ENCODE measurements at places on chromosomes 7 and 10.

- DNase-seq, result no peak
Measured at GRCh38 chr10:130015075-130015695, 51.1 kb upstream of the EBF3 start.

GRCh38 chr7:82202107-82202506 lies 241.5 kb downstream of the CACNA2D1 start:
- DNase-seq, result no peak

GRCh38 chr7:114104035-114104434 lies 185.2 kb upstream of the PPP1R3A start:
- no peak for DNase-seq

GRCh38 chr10:7707858-7708622 lies 4.9 kb downstream of the ITIH2 start:
- DNase-seq, result no peak

- peak; percentile 12 for DNase-seq
Measured at GRCh38 chr10:36538953-36539586, 586.3 kb upstream of the ANKRD30A start.

GRCh38 chr7:13911909-13912308 lies 77.6 kb downstream of the ETV1 start:
- DNase-seq, result no peak

DNA sequence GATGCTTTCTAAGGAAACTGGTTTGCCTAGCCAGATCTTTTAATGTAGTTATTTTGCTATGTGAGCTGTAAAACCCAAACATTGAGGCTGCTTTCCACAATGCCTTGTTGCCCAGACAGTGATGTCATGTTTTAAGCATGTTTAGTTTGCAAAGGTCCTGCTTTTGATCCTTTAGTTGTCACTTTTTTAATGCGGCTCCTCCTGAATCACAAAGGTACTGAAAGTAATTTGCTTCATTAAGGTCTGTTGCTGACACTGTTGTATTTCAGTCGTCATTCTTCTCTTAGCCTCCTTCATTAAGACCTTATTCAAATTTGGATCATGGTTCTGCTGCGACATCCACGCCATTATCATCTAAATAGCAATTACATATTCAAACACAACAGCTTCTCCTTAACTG lies 10.6 kb downstream of the RPA3 start:
- DNase-seq, result no peak

DNA sequence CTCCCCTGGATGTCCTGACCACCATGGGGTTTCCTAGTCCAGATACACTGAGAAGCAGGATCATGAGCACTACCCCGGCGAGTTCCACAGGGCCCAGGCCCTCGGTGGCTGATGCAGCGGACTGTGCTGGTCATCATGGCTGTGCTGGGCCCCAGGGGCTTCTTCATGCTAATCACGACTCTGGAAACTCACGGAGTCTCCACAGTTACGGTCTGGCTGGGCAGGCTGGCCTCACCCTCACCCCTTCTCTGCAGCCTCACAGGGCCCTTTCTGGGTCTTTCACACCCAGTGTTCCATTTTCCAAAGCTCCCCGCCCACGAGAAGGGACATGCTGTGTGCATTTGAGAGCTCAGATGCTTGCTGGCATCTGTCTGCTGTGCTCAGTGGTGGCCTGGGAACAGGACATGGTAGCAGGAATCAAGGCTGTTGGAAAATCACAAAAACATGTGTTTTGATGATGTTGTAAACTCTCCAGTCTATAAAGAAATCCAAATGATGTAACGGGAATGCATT lies 119.0 kb downstream of the PTPN20 start:
- peak; percentile 3 for DNase-seq

DNA sequence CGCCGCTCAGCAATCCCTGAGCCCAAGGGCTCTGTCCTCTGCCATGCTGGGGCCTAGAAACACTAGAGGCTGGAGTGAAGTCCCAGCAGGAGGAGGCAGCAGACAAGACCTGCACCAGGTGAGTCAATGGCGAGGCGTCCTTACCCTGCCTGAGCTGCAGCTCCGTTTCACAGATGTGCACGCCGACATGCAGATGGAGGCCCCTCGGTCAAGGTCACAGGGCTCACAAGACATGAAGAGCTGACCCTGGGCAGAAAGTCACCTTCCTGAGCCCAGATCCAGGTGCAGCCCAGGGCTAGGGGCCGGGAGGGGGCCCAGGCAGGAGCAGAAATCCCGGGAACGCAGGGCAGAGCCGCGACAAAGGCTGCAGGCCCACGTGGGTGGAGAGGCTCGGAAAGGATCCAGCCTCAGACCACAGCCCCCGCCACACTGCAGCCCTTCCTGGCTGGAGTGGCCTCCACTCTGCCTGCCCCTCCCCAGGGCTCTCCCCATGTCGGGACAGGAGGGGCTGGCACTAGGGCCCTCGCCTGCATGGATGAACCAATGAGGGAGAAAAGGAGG lies 23.8 kb downstream of the PDGFA start:
- no peak for DNase-seq

DNA sequence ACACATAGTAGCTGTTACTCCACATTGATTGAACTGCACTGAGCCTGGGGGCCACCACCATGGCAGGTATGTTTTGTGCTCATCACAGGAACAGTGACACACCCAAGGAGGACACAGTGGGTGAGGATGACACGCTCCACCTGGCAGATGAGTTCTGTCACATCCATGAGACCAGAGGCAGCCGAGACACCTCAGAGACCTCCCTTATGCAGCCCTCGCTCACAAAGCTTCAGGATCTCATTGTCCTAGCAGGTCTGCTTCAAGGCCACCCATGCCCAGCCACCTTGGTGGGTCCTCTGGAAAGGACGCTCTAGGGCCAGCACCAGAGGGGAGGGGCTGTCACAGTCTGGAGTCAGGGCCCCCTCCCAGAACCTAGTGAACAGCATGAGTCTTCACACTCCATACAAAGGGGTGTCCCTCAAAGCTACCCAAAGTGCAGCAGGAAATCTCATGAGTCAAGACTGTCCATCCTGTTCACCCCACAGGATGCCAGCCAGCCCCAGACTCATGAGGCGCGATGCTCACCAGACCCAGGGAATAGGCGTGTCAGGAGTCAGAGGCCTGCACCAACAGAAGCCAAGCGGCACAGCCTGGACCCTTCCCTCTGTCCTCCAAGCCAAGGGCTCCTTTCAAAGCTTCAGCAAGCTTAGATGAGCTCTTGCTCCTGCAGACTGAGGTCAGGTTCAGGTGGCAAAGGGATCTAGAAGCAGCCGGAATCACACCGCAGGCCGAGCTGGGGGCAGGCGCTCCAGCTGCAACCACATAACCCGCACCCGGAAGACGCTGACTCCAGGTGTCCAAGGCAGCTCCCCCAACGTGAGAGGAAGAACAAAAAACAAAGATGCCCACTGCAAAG lies 9.6 kb downstream of the FAM53B start:
- DNase-seq, result no peak

GRCh38 chr7:22543169-22543568 lies 43.2 kb upstream of the STEAP1B start:
- DNase-seq, result no peak

DNA sequence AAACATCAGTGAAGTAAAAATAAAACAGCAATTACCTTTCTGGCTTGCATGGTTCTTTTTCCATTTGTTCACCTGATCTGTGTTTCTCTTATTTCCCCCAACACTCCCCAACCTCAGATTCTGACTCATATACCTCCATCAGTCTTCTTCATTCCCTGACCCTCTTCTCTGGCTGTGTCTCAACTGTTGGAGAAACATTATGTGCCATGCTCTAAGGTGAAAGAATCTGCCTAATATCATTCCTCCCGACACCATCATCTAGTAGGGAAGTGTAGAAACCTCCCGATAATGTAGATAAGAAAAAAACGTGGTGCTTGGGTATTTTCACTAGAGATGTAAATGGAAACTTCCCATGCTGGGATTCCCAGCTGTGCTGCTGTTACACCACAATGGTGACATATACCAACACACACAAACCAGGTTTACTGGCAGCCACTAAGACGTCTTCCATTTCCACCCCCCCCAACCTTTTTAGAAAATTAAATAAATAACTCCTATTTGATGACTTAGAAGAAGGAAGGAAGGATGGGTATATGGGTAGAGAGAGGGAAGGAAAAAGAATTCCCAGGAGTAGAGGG lies 63.4 kb downstream of the OSBPL3 start:
- no peak for DNase-seq

DNA sequence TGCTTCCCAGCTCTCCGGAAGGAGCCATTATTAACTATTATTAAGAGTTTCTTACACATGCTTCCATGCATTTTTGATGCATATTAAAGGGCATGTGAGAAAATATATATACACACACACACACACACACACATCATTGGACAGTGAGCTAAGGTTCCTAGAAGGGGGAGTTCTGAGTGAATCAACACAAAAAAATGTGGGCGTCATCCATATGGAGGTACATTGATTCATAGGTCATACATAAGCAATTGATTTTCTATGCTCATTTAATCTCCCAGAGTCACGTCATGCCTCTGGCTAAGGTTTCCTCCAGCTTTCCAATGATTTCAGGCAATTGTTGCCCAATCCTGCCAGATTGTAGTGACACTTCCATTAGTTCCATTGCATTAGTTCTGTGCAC lies 269.4 kb downstream of the DNAJB9 start:
- DNase-seq, result no peak

- DNase-seq, result no peak
Measured at GRCh38 chr7:19020062-19020461, 97.4 kb downstream of the TWIST1 start.

DNA sequence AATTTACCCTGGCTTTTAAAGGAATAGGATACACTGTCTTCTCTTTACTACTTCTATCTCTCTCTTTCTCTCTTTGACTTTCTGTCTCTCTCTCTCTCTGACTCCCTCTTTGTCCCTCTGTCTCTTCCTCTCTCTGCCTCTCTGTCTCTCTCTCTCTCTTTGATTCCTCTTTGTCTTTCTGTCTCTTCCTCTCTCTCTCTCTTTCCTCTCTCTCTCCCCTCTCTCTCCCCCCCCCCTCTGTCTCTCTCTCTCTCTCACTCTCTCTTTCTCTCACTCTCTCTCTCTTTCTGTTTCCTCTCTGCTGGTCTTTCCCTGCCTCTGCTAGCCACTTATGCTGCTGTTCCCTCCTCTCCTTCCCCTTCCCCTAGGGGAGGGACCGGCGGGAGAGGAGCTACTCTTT lies 149.0 kb downstream of the LYZL1 start:
- no peak for DNase-seq

- no peak for DNase-seq
Measured at GRCh38 chr10:15331461-15331860, 39.6 kb downstream of the FAM171A1 start.

DNA sequence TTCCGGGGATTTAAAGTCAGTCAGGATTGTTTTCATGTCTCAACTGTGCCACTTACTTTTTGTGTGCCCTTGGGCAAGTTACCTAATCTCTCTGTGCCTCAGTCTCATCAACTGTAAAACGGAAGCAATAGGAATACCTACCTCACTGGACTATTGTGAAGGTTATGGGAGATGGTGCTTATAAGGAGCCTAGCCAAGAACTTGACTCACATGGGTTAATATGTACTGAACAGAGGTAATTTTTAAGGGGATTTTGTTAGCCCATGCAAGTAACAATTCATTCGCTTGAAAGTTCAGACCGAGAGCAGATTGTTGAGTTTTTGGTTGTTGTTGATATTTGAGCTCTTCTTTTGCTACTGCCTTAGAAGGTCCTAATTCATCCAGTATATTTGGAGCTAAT lies 202.9 kb downstream of the ZNF365 start:
- DNase-seq, result no peak

DNA sequence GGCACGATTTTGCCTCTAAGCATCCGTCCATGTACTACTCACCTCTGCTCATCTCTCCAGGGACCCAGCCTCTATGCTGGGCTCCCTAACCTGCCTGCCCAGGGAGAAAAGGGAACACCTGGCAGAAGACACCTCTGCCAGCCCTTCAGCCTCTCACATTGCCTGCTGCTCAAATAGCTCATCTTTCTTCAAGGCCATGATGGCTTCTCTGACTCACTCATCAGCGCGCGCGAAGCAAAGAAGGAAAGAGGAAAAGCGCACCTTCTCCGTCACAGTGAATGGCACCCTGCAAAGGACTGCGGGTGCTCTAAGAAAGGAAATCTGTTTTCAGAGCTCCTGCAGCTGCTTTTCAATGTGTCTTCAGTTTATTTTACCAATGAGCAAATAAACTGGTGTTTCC lies 174.0 kb downstream of the PRKAG2 start:
- no peak for DNase-seq

DNA sequence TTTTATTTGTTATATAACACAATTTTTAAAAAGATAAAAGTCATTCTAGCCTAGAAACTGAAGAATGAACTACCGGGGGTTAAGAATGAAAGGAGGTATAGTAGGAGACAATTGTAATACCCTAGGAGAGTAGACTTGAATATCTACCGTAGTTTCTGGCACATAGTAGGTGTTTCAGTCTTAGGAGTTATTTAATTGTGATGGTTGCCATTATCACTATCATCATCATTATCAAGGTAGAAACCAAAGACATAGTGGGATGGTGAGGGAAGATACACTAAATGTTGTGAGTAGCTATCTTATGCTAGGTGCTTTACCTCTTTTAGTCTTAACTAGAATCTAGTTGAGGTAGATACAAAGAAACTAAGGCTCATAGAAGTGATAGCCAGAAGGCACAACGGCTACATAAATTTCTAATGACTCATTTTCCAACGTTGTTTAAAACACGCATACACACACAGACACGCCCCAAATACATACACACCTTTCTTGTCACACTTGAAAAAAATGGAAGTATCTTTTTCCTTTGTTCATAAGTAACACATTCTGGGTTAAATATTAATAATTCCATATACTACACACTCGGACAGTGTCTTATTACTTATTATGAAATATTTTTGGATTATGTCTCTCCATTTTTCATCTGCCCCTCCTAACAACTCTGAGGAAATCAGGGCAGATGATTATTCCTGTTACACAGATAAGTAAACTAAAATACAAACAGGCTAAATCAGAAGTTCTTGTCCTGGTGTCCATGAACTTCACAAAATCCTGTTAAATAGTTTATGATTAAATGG lies 2.0 kb upstream of the ANLN start:
- DNase-seq, result no peak

- DNase-seq, result no peak
Measured at GRCh38 chr7:109322833-109323232, 753.2 kb downstream of the DNAJB9 start.

DNA sequence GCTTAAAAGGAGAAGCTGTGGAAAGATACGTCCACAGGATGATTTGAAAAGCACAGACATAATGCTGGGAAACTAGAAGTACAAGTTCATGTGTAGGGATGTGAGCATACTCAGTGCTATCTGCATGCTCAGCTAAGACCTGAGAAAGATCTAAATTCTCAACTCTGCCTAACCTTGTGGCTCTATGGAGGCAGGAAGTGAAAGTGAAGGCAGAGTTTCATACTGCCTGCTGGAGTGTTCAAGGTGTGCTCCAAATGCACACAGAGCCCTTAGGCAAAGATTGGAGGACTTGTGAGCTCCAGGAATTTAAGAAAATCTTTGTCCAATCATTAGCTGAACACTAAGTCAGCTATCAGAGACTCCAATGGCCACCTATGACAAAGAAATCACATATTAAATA lies 190.9 kb downstream of the RNLS start:
- DNase-seq, result no peak

GRCh38 chr7:107051376-107051775 lies 6.9 kb downstream of the PRKAR2B start:
- no peak for DNase-seq

DNA sequence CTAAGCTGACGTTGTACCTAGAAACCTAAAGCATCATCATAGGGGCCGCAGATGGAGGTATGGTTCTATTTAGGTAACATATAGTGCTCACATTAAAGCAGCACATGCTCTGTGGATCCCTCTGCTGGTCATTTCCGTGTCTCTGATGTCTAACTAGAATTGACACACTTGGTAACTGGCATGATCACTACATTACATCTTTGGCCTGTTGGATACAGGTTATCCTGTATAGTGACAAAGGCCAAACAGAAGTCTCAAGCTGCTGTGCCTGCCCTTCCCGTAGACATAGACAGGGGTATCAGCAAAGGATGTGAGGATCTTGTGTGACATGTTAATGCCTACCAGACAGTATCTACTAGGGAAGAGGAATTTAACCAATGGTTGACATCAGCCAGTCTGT lies 51.2 kb downstream of the KIF5B start:
- peak; percentile 61 for DNase-seq
